ENCODE measurements at places on chromosomes 13 and 19.

DNA sequence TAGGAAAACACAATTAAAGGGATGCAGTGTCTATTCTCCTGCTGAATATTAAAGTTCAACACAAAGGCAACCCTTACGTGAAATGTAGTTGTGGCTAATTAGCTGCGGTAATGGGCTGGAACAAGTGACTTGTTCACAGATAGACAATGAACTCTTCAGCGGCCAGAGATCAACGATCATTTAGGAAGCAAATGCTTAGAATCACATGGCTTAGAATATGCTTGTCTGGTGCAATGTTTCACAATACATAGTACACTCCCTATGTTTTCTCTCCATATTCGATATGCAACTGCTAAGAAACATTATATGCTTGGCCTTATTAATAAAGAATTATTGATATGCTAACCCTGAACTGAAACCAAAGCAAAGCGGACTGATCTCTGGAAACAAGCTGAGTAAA lies 25.7 kb upstream of the MTUS2 start:
- no peak for DNase-seq

- DNase-seq = no peak
These were observed 440.0 kb downstream of the RFC3 start for GRCh38 chr13:34257966-34258365.

DNA sequence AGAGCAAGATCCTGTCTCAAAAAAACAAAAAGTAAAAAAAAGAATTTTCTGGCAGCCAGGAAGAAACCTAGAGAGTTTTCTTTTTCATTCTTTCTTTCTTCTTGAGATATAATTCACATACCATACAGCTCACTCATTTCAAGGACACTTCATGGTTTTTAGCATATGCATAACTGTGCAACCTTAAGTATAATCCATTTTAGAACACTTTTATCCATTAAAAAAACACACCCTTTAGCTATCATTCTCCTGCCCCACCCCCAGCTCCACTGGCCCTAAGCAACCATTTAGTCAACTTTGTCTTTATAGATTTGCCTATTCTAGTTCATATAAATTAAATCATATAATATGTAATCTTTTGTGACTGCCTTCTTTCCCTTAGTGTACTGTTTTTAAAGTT lies 8.1 kb upstream of the IPO5 start:
- DNase-seq = no peak

DNA sequence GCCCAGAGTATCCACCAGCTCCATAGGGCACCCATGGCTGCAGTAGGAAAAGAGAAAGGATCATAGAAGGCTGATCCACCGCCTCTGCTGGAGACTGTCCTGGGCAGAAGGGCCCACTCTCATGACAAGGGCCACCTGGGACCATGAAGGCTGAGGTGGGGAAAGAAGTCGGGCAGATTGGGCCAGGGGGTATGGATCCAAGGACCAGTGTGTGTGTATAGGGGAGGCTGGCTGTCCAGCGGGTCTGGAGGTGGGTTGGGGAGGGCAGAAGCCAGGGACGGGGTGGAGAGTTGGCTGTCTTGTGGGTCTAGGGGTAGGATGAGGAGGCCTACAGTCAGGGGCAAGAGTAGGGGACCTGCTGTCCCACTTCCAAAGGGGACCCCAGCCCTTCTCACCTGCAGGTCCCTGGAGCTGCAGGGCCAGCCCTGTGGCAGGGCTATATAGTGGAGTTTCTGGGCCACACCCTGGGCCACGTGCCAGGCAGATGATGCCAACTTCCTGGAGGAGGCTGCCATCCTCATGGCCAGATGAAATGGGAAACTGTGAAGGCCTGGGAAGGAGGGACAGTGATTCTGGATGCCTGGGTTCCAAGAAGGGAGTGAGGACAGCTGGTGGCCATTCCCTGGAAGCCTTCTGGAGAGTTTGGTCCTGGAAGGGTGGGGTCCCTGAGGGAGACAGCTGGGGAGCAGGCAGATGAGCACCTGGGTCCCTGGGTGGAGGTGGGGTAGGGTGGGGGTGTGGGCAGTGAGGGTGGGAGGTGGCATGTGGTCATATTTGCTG lies at the start of gene FCGBP:
Gene FCGBP (minus strand): TSS at position 51 of the 780 bp plus-strand sequence.
- no peak for DNase-seq

DNA sequence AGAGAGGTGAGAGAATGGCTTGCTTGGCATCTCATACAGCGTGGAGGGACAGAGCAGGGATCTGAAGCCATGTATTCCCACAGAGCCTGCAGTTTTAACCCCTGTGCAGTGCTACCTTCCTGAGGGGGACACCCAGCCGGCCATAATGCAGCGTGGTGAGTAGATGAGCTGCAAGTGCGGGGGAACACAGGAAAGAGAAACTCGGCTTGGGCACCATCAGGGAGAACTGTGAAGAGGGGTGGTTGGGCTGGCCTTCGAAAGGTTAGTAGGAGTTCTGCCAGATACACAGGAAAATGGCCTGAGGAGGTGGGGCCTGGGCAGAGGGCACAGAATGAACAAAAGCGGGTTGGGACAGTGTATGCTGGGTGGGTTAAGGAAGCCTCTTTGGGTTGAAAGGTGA lies 88.3 kb downstream of the SIPA1L3 start:
- no peak for DNase-seq

GRCh38 chr13:32423592-32423991 lies 4.3 kb downstream of the N4BP2L1 start:
- DNase-seq = no peak
